ENCODE measurements at places on chromosomes 1 and 21.

- no peak for DNase-seq
Observed at GRCh38 chr1:115748401-115749150, 19.9 kb downstream of the CASQ2 start.

DNA sequence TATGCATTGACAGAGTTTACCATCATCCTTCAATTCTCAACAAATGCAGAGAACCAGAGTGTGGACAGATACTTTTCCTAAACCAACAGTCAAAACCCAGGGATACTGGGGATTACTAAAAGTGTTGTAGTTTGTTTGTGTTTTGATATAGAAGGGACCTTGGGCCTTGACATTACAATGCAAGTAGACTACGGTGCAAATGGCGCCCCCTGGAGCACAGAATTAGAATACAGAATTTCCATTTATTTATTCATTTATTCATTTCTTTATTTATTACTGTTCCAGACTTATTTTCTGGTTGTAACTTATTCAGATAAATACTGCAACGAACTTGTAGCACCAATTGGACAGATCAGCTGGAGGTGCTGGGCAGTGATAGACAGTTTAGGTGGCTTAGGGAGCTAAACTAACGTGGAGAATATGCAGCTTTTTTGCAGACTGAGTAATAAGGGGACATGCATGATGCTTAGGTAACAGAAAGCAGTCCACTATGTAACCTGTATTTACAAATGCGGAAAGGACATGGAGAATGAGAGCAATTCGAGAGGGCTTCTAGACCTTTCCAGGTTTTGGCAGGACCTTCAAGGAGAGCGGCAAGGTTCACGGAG is 42.6 kb downstream of the KIRREL1 start:
- peak; percentile 54 for DNase-seq

DNA sequence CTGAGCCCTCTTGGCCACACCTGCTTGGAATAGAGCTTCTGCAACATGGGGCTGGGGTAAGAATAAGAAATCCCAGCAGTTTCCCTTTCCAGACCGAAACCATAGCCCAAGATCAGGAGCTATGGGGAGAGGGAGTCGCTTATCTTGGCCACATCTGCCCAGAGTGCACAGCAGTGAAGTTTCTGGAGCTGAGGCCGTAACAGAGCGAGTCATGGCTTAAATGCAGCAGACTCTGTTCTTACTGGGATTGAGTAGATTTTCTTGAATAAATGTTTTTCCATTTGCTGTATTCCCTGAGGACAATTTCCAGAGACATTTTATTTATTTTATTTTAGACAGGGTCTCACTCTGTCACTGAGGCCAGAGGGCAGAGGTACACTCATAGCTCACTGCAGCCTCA is 33.5 kb downstream of the CFAP57 start:
- DNase-seq, result no peak

- DNase-seq, result peak; percentile 66
Observed at GRCh38 chr1:174999936-175000696, at the start of gene CACYBP. Gene CACYBP, plus strand, starts transcription at chr1:174999947. Its CDS starts 234 bp downstream, at chr1:175000181.

DNA sequence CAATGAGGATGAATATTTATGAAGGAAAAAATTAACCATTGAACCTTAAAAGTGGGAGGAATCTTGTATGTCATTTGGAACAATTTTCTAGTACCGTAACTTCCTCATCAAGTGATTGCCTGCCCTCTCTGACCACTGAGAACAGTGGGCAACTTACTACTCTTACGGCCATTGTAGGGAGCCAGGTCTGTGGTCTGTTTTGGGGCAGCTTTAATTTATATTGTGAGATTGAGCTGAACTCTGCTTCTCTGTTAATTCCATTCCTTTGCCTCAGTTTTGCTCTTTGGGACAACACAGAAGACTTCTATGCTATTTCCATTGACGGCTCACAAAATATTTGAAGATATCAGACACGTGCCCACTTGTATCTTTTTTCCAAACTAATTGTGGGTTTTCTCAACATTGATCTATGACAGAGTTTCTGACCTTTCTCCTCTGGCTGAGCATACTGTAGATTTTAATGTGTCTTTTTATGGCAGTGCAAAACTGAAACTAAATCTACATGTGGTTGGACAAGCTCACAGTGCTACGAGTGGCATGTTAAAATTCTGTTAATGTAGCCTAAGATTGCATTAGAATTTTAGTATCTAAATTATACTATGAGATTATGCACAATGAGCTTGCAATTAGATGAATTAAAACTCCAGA is 27.8 kb upstream of the ZNF281 start:
- DNase-seq, result no peak

All from left cardiac atrium (tissue), 4 donors.